ENCODE measurements at places on chromosomes 2 and 18.

- DNase-seq, result no peak
These were observed 4.0 kb downstream of the PTGR3 start for GRCh38 chr18:75204732-75205513.

DNA sequence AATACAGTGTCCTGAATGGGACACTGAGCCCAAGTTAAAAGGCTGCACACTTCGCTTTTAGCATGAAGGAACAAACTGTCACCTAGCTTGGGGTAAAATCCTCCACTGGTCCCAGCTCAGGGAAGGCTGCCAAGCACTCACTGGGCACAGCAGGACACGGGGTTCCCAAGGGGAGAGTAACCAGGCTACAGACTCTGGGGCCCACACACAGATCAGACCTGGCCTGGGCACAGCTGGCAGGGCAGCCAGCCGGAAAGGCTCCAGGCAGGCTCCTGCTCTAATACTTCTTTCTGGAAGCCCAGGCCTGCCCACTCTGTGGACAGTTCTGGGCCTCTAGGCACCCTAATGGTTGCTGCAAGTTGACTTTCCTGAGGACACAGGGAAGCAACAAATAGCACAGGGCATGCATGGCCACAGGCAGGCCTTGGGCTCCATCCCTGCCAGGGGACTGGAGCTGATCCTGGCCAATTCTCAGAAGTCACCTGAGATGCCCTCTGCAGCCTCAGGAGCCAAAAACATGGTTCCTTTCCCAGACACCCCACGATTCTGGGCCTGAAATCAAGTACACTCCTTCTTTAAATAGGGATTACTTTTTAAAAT, 18.7 kb upstream of the SULT1C3 start:
- DNase-seq, result no peak

- peak; percentile 75 for DNase-seq
These were observed 42.4 kb downstream of the ITGB1BP1 start for GRCh38 chr2:9380702-9381628.

DNA sequence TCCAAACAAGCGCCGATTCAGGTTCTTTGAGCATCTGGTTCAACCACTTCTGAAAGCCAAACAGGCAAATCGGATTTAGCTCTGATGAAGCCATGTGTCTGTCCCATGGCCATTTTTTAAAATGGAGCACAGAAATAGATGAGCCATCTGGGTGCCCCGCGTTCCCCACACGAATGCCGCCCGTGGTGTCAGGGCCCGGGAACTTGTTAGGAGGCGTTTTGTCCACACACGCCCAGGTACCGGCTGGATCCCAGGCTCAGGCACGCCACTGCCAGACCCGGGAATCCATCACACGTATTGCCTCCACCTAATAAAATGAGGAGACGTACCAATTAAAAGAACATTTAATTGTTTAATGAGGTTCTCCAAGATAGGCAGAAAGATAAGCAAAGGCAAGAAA, 374.4 kb upstream of the SALL3 start:
- no peak for DNase-seq

DNA sequence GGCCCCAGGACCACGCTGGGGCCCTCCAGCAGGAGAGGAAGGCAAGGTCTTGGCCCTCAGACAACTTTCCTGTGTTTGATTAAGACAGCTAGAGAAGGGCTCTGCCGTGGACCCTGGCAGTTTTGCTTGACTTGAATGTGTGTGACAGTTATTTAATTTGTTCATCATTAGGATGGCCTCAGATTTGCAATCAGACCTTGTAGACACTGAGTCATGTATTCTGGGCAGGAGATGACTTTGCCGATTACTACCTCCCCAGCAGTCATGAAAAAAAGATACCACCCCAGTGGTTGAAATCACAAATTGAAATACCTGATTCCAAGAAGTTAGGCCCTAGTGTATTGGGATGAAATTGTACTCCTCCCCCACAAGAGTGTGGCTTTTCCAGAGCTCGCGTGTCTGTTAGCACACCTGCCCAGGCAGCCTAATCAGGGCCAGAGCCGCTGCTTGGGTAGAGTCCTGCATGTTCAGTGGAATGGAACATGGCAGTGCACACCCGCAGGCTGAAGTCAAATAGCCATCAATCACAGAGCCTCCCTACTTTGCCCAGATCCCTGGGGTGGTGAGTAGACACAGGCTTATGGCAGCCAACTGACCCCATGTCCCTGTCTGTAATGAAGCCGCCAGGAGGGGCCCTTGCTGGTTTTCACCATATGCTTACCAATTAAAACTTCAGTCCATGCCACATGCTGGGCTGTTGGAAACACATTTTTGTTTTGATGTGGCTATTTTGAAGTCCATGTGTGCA, 122.5 kb downstream of the TPGS2 start:
- DNase-seq, result no peak

DNA sequence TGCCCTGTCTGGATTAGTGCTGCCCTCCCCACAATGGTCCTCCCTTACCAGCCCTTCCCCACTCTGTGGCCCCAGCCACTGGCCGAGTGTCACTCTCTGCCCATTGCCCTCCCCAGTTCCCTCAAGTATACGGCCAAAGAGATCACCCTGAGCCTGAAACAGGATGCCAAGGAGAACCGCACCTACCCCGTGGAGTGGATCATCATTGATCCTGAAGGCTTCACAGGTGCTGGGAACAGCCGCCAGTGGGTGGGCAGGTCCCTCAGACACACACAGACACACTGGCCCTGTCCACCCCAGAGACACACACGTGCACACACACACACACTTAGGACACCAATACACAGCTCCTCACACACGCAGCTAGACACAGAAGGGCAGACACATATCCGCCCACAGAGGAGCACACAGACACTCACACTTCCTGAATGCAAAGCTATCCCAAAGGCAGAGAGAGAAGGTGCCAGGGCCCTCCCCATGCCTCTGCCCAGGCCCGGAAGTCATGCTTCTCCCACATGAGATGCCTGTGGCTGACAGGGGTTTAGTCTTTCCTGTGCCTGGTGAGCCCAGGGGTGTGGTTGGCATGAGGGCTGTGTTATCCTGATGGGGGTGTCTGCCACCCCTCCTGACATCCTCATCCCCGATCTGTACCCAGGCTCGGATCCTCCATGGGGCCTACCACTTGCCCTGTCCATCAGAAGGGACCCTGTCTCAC, 2.9 kb downstream of the CHRND start:
- no peak for DNase-seq

DNA sequence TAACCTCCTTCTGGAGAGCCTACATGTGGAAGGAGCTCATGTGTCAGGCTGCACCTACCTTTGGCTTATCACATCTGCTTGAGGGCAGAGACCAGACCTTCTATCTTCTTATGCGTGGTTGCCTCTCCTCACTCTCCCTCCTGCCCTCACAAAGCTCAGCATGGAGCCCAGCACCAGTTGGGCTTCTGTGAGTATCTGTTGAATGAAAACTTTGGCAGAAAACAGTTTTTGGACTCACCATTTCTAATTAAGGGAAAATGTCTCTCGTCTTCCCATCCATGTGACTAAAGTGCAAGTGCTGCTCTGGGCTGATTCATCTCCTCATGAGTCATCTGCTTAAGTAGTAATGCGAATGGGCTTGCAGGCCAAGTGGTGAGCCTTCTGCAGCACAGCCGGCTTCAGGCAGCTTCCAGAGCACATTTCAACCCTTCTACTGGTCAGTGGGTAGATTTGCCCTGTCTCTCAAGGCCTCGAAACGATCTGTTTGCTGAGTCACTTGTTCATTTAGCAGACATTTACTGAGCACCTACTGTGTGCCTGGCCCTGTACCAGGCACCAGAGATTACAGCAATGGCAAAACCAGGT, 102.6 kb downstream of the VSNL1 start:
- DNase-seq, result peak; percentile 72

DNA sequence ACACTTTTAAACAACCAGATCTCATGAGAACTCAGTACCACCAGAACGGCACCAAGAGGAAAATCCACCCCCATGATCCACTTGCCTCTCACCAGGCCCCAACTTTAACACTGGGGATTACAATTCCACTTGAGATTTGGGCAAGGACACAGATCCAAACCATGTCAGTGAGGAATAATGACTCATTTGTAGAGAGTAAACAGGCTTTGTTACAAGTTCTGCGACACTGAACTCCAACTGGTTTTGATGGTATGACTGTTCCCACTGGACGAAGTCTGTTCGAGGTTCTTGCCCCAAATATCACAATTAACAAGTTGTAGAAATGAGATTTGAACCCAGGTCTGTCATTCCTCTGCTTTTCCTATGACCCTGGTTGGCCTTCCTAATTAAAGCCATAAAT, 718.1 kb upstream of the ID2 start:
- DNase-seq, result no peak

DNA sequence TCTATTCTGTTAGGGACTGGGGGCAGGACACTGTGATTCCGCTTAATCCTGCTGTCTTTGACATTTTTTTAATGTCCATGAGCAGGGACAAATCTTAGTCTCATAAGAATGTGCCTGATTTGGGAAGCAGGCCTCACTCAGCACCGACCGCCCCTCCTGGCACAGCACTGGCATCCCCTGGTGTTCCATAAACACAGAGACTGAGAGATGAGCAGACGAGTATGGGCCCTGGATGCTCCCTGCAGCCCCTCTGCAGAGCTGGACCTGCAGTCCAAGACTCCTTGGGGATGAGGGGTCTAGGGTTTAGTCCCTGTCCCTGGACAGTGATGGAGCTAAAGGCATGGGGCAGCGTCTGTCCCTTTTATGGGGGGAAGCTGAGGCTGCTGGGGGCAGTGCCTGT, 81.6 kb downstream of the NDUFA10 start:
- DNase-seq, result no peak

DNA sequence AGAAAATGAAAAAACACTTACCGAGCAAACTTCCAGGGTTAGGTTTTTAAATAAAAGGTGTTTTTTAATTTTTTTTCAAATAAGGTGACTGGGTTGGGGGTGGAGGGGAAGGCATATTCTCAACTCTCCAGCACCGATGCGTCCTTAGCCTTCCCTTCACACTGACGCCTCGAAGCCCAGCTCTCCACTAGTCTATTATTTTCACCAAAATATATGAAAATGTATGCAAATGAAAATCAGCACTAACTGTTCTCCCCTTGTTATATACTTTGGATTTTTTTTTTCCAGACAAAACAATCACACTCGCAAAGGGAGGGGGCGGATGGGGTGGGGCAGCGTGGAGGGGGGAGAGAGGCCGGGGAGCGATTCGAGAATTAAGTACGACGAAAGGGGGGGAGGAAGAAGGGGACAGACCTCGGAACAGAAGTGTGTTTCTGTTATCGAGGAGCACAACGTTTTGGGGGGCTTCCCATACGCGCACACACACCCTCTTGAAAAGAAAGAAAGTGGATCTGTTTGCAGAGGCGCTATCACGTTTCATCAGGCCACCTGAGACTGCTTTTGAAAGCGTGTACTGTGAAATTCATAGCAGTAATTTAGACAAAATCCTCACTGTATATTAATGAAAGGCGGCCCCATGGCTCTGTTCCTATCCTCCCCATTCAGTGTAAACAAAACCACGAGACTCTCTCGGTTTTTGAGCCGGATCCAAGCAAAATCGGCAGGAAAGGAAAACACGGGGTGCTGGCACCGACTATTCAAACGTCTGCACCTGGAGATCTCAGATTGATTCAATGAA, 2.4 kb upstream of the POU3F3 start:
- DNase-seq, result no peak

DNA sequence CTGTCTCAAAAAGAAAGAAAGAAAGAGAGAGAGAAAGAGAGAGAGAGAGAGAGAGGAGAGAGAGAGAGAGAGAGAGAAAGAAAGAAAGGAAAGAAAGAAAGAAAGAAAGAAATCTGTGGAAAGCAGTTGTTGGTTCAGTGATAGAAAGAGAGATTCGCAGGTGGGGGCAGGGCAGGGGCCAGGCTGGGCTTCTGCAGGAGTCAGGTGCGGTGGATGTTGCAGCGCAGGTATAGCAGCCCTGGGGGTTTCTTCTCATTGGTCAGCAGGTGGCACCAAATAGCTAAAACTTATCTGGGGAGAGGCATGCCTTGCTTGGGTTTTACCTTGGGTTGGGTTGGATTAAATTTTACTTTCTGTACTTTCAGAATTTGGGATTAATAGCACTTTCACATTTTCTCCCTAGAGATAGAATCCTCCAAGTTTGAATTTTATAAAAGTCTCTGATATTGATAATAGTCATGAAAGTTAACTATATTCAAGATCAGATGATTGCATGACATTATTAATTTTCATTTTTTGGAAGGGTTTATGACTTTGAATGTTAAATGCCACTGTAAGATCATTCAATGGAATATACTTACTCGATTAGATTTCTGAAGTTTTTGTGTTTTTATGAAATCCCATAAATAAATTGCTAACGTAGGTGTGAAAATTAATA, 66.6 kb downstream of the SPTBN1 start:
- peak; percentile 40 for DNase-seq

GRCh38 chr2:132951008-132951714, 281.2 kb upstream of the LYPD1 start:
- DNase-seq, result no peak

DNA sequence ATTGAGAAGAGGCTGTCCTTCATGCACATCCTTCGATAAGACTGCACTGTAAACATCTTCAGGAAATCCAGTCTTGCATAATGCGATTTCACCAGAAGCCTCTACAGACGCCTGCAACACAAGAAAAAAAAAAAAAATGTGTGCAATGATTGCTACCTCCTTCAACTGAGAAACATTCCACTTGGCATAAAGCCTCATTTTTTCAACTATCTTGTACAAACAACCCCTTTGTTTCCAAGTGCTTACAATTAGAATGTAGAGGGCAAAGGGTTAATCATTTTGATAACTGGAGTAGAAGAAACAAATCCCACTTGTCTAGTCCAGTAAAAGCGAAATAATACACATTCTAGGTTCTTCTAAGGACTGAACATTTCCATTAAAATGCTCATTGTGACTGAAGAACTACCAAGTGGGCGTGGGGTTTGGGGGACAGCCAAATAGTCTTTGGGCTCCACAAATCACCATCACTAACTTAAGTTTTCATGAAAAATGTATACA, 29.2 kb downstream of the CDH2 start:
- no peak for DNase-seq

DNA sequence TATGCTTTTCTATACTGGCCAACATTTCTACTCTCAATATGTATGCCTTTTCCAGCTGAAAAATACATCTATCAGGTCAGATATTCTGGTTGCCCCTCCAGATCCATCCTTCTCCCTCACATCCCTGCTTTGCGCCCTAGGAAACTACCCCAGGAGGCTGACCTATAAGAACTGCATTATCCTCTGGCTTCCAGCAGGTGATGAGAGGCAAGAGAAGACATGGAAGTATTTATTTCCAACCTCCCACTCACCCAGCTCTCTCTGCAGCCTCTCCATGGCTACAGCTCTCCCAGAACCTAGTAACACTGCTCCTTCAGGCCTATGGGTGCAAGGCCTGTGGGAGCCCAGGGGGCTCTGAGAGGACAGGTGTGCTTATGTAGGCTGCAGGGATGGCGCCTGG, 42.9 kb downstream of the ARID5A start:
- DNase-seq, result no peak

DNA sequence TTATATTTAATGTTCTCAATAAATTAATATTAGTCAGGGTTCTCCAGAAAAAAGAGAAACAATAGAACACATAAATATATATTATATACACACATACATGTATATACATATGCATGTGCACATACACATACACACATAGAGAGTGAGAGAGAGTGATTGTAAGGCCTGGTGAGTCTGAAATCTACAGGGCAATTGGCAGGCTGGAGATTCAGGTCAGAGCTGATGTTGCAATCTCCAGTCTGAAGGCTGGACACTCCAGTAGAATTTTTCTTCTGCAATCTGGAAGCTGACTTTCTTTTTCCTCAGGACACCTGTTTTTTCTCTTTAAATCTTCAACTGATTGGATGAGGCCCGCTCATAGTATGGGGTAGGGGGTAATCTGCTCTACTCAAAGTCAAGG, 3.2 kb downstream of the TMEM182 start:
- DNase-seq, result no peak

GRCh38 chr2:16214391-16214790, 274.0 kb downstream of the MYCN start:
- DNase-seq, result no peak

- no peak for DNase-seq
These were observed 107.0 kb downstream of the EXOC6B start for GRCh38 chr2:72718876-72719275.
